Adrenal gland (tissue), 19 donors: ENCODE measurements at places on chromosomes 12 and 14. TPM values are rescaled to one million over a fixed set of nuclear protein-coding genes. Genes with fewer than 3 reads are reported as not detected.

PRIMA1 gene
- polyA plus RNA-seq: 1.9 TPM

LRRC9 gene
- not detected for polyA plus RNA-seq

DEPDC4 gene
- polyA plus RNA-seq: 1.2 TPM

- peaks cover 4% of the 10 kb centered on the region for H3K27me3 ChIP-seq
- no peaks in the 10 kb centered on the region for H3K4me1 ChIP-seq
- H3K36me3 ChIP-seq: no peaks in the 10 kb centered on the region
- no peak overlapping the region for H3K4me3 ChIP-seq
- no peak for DNase-seq
These were observed 28.2 kb downstream of the FGF6 start for GRCh38 chr12:4417455-4417854.

TOMM20L gene
- not detected for polyA plus RNA-seq

IL22 gene
- polyA plus RNA-seq: not detected
